ENCODE measurements at places on chromosomes 6 and 20.

DNA sequence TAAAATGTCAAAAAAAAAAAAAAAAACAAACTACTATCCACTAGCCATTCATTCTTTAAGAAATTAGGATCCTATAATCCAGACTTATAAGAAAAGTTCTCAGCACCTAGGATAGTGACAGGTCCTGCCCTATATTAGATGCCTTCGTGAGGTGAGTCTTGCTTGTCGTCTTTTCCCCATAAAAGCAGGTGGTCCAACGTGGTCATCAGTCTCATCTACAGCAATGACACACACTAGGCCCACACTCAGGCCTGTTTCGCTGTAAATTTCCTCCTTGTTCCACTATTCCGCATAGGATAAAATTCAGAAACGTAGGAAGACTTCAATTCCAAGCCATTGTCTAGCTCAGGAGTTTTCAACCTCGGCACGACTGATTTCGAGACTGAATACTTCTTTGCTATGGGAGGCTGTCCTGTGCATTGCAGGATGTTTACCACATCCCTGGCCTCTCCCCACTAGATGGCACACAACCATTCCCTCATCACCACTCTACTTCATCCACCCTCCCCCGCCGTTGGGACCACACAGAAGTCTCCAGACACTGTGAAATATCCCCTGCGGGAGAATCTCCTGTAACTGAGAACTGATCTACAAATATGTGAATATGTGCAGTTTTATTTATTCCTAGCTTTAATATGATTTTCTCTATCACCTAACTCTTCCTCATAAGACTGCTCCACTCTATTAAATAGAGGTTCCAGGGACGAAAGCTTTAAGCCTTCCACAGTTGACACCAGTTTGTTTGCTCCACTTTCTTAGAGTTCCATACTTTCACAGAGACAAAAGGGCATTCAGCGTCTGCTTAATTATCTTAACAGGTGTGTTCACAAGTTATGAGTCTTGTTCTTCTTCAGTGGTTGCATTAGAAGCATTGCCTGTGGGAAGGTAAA is 346.3 kb downstream of the BMP2 start:
- peak; percentile 69 for DNase-seq

DNA sequence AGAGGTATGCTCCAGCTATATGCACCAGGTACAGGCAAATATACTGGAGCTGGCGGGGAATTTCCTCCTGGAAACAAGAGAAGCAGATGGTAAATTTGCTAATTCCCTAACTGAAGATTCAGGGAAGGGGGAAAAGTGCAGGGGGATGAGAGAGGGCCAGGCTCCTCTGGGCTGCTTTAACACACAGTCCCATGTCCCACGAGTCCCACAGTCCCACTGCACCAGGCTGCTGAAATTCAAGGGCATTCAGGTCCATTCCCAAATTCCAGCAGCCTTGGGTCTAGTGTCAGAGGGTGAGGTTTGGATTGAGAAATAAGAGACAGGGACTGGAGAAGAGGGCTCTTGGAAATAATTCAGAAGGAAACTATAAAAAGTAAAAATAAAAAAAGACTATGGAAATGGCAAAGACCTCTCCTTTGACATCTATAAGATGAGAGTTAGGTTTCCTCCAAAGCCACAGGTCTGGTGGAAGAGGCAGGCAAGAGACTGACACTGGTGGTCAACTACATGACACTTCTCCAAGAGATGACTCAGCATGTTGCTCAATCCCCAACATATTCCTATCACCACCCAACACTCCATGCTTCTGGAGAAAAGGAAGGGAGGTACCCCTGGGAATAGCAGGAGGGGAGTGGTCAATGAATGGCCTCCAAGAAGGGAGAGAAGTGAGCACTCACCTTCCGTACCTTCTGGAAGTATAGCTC is 69.2 kb downstream of the TRAM2 start:
- DNase-seq: no peak

DNA sequence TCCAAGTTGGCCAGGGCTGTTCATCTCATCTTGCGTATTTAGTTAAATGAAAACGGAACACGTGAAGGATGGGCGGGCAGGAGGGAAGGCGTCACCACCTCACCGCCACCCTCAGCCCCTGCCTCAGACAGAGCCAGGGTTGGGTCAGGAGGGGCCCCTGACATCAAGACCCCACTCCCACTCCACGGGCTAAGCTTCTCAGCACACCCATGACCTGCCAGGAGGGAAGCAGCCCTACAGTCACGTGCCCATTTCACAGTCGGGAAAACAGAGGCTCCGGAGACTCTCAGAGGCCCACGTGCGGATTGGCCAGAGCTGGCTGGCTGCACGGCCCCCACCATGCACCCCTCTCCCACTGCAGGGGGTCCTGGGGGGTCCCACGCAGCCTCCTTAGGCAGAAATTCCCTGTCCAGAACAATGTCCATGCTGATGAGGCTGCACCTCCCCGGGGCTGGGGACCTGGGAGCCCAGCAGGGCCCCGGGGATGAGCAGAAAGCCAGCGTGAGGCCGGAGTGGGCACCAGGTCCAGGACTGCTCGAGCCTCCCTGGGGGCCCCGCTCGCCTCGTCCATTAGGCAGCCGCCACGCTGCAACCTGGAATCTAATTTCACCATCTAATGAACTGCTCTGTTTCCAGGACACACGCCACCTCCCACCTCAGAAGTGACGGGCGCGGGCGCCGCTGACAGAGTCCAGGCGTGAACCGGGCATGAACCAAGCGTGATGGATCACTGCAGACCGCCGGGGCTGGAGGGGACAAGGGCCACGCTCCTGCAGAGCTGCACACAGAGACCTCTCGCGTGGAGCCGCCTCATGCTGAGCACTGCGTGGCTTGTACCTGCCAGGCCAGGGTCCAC is 15.8 kb downstream of the KCNQ2 start:
- no peak for DNase-seq

DNA sequence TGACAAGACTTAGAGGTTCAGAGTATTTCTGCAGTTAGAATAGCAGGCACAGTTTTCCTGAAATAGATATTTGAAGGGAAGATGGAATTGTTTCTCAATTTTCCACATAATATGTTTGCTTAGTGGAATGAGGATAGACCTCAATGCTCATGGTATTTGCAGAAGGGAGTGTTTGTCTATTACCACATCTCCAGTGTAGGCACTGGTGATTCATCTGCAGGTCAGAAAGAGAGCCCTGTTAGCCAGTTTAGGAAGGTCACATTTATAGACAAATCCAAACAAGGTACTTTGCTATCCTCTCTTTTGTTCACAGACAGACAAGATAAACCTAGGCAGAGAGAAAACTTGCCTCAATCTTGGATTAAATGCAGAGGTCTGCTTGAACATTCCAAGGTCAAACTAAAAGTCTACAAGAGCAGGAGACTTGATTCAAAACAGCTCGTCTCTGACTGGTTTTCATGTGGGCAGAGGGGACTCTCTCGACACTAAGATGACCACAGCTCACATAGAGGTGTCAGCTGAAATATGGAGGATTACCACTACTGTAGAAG is 22.8 kb downstream of the ISM1 start:
- DNase-seq: no peak

GRCh38 chr6:30219244-30219643 is 6.0 kb upstream of the TRIM26 start:
- peak; percentile 24 for DNase-seq

- DNase-seq: no peak
Measured at GRCh38 chr20:23362392-23363256, 642 bp downstream of the GZF1 start.

GRCh38 chr20:51013577-51014330 is 9.2 kb downstream of the KCNG1 start:
- DNase-seq: no peak

GRCh38 chr6:51139950-51140385 is 321.3 kb downstream of the TFAP2B start:
- DNase-seq: no peak

DNA sequence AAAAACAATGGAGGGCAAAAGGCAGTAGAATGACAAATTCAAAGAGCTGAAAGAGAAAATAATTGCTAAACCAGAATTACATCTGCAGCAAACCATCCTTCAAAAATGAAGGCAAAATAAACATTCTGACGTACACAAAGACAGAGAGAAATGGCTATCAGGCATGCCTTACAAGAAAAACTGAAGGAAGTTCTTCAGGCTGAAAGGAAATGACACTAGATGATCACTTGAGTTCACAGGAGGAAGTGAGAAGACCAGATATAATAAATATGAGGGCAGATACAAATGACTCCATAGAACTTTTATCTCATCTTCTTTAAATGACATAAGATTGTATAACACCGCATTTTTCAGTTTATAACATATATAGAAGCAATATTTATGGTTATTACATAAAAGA is 30.0 kb downstream of the DZANK1 start:
- DNase-seq: no peak

- DNase-seq: no peak
Measured at GRCh38 chr6:134797400-134798113, 152.3 kb downstream of the ALDH8A1 start.

- DNase-seq: no peak
Measured at GRCh38 chr6:5553767-5554166, 292.5 kb downstream of the FARS2 start.

DNA sequence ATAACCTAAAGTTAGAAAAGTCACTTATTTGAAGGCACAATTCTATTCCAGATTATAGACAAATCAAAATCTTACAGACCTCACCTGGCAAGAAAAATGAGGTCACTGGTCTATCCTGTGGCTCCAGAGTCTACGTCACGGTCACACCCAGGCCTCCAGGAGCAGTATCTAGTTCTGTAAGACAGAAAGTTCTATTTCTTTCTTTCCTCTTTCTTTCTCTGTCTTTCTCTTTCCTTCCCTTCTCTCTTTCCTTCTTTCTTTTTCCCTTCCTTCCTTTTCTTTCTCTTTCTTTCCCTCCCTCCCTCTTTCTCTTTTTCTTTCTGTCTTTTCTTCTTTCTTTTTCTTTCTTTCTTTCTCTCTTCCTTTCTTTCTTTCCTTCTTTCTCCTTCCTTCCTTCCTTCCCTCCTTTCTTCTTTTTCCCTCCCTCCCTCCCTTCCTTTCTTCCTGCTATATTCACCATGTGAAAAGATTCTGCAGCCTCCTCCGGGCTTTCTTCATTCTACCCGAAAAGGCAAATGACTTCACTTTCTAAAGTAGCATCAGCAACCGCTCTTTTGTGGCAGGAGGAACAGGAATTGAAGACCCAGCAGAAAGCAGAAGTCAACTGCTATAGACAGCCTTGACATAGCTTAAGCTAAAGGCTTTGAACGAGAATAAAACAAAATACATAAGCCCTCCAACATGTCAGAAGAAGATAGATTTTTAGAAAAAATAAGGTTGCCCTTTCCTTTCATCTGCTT is 83.9 kb upstream of the SIRPG start:
- DNase-seq: no peak

DNA sequence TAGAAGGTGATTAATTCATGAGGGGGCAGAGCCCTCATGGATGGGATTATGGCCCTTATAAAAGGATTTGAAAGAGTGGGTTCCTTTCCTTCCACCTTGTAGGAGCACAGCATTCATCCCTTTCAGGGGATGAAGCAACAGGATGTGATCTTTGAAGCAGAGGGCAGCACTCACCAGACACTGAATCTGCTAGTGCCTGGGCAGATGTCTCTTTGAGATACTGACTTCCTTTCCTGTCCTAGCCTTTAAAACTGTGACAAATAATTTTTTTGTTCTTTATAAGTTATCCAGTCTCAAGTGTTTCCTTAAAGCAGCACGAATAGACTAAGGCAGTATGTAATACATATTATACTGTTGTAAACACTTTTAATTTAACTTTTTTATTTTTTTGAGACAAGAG is 538.6 kb upstream of the RNF217 start:
- no peak for DNase-seq

GRCh38 chr6:7914991-7915789 is 4.6 kb upstream of the TXNDC5 start:
- DNase-seq: no peak

GRCh38 chr6:11033825-11034224 is 10.3 kb downstream of the ELOVL2 start:
- no peak for DNase-seq

DNA sequence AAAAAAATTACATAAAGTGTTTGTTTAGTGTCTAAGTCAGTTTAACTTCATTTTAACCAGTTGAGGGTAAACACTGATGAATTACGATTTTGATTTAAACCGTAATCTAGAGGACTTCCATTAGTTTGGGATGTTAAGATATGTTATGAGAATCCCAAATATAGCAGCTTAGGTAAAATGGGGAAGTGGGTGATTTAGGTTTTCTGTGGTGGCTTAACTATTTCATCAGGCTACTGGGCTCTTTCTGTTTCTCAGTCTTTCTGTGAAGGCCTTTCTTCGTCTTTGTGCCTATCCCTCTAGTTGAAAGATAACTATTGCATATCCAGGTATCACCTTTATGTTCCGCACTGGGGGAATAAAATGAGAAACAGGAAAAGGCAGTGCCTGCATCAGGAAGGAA is 27.9 kb downstream of the CENPW start:
- DNase-seq: no peak

GRCh38 chr20:23005776-23006175 is 29.3 kb upstream of the SSTR4 start:
- DNase-seq: no peak

- no peak for DNase-seq
Measured at GRCh38 chr20:20843982-20844381, 131.5 kb upstream of the RALGAPA2 start.

- no peak for DNase-seq
Measured at GRCh38 chr6:112665815-112666214, 318.7 kb downstream of the RFPL4B start.

DNA sequence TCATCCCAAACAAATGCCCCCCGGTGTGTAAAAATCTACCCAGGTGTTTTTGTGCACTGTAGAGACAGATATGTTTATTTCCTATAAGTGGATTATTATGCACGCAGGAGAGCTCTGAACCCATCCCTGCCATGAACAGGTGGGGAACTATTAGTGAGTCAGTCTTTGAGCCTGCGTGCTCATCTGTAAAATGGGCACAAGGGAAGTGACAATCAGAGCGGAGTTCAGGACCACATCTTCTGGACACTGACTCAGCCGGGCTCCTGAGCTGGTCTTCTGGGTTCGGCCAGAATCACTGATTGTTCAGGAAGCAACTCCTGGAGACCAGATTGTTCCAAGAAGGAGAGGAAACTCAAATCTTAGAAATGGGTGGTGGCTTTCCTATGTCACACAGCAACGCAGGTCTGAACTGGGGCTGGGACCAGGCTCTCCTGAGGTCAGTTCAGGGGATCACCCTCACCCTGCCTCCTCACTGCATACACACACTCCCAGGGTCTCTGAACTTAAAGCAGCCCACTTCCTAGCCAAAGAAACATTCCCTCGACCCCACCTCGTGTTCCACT is 27.3 kb upstream of the TGM2 start:
- DNase-seq: no peak

- DNase-seq: no peak
Measured at GRCh38 chr20:11783102-11783850, 134.4 kb upstream of the BTBD3 start.

GRCh38 chr20:61253640-61254511 is 1.8 kb downstream of the CDH4 start:
- no peak for DNase-seq
